ENCODE measurements at places on chromosomes 3 and 15.

GRCh38 chr3:171419457-171419856, 40.7 kb downstream of the TNIK start:
- no peak for DNase-seq

DNA sequence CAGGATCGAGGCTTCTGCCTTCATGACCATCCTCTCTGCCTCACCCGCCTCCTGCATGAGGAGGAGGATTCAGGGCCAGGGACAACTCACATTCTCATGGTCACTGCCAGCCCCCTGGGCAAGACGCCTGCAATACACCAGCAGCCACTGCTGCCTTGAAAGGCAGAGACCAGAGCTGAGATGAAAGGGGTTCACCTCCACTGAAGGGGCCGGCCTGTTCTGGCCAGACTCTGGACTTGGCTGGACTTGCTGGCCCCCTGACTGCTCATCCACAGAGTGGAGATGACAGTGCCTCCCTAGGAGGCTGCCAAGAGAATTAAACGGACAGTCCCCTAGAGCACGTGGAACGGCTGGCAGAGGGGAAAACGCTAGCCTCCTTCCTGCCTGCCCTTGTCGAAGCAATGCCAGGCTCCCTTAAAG, 35.2 kb downstream of the MGLL start:
- no peak for DNase-seq

DNA sequence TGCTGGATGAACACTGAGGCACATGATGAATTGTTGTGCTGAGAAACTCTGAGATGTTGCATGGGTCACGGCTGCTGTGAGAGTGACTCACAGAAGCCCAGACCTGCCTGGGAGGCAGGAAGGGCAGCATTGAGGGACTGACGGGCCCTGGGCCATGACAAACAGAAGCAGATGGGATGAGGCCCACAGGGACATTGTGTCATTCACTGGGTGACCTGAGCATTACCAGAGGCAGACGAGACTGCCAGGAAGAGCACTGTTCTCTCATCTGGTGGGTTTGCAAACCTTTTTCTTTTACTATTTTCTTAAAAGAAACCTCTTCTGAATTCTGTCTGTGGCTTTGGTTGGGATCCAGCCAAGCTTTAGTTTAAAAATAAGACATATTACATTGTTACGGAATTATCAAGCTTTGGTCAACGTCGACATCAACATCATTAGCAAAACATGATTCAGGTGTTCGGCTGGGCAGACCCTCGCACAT, 67.8 kb downstream of the BDH1 start:
- DNase-seq, result peak; percentile 94

GRCh38 chr15:48221261-48221660, 15.2 kb downstream of the SLC12A1 start:
- DNase-seq, result no peak

All from islet precursor cell (in vitro differentiated cells).